ENCODE measurements at places on chromosomes 12 and 14.

DNA sequence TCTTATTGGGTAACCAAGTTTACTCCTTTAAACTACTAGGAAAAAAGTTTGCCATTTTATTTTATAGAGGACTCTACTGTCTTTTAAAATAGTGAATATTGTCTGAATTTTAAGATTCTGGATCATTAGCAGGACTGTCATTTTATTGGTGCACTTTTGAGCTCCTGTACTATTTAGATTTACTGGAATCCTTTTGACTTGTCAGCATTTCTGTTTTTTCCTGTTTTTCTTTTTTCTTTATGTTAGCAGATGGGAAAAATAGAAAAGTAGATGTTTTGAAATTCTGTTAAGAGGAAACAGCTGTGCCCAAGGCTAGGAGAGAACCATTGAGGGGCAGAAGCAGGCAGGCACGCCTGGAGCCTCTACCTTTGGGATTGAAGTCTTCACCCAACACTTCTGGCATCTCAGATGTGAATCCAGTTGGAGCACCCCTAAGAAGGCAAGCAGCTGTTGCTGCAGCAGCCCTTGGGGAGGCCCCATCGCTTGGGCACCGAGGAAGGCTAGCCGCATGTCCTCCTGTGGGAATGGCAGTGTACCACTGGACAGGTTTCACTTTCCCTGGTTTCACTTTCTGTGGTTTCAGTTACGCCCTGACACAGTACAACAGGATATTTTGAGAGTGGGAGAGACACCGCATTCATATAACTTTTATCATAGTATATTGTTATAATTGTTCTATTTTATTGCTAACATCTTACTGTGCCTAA lies 11.5 kb downstream of the RIMKLB start:
- no peak for DNase-seq

GRCh38 chr14:103695296-103696069 lies 19.8 kb downstream of the XRCC3 start:
- no peak for DNase-seq

GRCh38 chr12:48972213-48972951 lies 847 bp upstream of the WNT10B start:
- DNase-seq = no peak

DNA sequence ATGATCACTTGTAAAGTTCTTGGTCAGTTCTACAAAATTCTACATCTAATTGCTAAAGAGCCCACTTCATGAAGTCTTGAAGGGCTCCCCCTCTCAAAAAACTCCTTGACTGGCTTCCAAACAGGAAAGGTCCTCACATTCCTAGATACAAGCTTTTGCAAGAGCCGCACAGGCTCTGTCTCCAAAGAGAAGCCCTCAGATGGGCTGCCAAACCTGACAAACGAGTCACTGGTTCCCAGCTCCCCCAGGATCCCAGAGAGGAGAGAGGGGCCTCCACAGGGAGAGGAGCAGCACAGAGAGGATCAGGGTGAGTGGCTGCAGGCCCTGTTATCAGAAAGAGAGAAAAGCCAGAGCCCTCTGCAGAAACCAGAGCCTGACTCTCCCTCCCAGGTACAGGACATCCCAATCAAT lies 5.8 kb downstream of the NID2 start:
- no peak for DNase-seq

- DNase-seq = no peak
Observed at GRCh38 chr14:88931321-88932110, 107.1 kb downstream of the TTC8 start.

- no peak for DNase-seq
Observed at GRCh38 chr12:95547522-95548055, 3.7 kb downstream of the USP44 start.

- no peak for DNase-seq
Observed at GRCh38 chr14:89833661-89834060, 120.9 kb downstream of the EFCAB11 start.

GRCh38 chr12:47184813-47185212 lies 105.1 kb upstream of the AMIGO2 start:
- no peak for DNase-seq

- no peak for DNase-seq
Observed at GRCh38 chr12:52452101-52452500, at the start of gene KRT6B. KRT6B (minus strand) TSS chr12:52452146; CDS start chr12:52452078, 68 bp downstream.

GRCh38 chr12:9331218-9331626 lies 123.0 kb upstream of the PZP start:
- DNase-seq = peak; percentile 52

DNA sequence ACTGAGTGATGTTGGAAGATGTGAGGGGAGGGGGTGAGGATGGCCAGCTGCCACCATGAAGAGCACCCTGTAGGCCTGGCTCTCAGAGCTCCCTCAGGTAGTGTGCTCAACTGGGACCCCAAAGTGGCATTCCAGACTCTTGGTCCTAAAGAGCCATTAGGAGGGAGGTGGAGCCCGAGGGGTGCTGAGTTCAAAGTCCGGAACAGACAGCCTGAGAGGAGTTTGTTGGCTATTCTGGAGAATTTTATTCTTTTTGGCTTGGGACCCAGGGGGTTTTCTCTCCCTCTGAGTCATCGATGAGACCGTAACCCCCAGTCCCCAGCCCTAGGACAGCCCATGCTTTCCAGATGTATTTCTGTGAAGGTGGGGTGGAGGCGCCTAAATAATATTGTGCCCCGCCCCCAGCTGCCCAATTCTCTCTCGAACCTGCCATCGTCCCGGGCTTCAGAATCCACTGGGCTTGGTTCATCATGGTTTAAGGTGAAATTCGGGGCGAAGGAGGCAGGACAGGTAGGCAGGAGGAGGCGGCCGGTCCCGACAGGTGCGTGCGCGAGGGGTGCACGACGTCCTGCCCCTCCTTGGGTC lies 690 bp upstream of the RBP5 start:
- no peak for DNase-seq

DNA sequence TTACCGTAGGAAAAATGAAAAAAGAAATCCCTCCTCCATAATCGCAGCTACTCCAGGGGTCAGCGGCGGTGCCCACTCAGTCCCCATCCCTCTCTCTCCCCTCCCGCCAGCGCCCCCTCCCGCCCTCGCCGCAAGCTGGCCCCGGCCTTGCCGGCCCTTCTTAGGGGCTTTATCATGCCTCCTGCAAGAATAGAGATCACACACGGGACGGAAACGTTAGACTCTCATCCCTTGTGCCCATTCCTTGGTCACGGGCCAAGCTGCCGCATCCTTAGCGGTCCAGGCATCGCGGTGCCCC lies 692 bp upstream of the COX14 start:
- no peak for DNase-seq

GRCh38 chr12:64006211-64006825 lies 161.8 kb downstream of the SRGAP1 start:
- DNase-seq = no peak

DNA sequence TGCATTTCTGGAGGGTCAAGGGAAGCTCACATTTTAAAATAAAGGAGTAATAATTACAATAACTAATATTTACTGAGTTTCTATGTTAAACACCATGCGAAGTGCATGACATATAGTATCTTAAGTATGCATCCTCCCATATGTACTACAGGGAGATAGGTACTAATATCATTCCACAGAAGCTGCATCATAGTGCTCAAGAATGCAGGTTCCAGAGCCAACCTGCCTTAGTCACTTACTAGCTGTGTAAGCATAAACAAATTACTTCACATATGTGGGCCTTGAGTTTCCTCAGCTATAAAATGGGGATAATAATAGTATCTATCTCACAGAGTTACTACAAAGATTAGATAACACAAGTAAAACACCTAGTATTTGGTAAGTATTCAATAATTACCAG lies 18.3 kb downstream of the ARMH4 start:
- no peak for DNase-seq

DNA sequence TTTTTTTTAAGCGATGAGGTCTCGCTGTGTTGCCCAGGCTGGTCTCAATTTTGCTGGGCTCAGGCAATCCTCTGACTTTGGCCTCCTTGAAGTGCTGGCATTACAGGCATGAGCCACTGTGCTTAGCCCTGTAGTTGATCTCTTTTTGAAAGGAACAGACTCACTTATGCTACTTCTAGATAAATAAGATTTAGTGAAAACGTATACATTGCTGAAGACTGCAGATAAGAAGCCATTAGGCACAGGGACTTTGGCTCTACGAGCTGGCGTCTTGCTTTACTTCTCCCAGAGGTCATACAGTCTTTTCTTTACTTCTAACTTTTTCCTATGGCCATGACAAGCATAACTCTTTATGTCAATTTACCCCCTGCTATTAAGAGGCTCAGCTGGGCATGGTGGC lies 9.4 kb downstream of the PTGR2 start:
- DNase-seq = no peak

DNA sequence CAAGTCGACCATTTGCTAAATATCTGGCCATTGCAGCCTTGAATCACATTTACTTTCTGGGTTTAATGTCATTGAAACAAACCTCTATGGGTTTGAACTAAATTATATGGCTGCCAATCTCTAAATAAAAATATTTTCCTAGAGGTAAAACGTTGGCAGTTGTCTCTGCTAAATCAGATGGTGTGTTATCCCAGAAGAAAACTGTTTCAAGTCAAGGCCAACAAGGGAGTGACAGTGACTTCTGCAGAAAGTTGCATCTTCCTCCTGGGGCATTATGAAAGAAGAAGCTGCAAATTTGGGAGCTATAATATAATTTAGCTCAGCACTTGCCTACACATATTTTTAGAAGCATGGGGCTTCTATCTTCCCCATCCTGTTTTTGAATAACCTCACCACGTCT lies 116.2 kb downstream of the TTC8 start:
- DNase-seq = no peak

- DNase-seq = no peak
Observed at GRCh38 chr14:92039063-92039718, 668 bp downstream of the TRIP11 start.

GRCh38 chr14:86613786-86614185 lies 1083.8 kb downstream of the FLRT2 start:
- no peak for DNase-seq

GRCh38 chr14:50344116-50344775 lies 32.1 kb downstream of the DMAC2L start:
- no peak for DNase-seq

DNA sequence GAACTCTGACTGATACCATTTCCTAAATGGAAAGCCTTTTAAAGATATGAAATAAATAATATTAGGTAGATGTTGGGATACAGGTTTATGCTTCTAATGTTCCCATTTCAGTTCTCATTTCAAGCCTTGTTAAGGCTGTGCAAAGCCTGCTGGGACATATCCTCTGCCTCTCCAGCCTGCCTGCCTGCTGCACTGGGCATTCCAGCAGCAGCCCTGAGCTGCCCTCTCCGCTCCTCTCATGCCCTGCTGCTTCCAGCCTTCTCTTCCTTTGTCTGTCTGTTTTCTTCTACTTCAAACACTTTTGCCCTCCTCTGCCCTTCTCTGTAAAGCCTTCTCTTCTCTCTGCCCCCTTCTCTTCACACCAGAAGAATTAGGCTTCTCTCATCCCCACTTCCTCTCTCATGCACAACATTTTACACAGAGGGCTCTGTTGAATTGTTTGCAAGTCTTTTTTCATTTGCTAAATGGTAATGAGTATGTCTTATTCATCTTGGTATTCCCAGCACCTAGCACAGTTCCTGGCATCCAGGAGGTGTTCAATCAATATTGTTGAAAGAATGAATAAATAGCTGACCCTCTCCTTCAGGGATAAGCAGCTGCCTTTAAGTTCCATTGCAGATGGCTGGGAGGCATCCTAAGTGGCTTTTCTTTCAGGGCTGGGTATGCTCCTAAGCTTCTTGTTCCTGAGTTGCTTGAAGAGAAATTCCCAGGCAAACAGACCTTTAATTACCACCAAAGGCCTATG lies 292.3 kb downstream of the TMEM117 start:
- DNase-seq = no peak

DNA sequence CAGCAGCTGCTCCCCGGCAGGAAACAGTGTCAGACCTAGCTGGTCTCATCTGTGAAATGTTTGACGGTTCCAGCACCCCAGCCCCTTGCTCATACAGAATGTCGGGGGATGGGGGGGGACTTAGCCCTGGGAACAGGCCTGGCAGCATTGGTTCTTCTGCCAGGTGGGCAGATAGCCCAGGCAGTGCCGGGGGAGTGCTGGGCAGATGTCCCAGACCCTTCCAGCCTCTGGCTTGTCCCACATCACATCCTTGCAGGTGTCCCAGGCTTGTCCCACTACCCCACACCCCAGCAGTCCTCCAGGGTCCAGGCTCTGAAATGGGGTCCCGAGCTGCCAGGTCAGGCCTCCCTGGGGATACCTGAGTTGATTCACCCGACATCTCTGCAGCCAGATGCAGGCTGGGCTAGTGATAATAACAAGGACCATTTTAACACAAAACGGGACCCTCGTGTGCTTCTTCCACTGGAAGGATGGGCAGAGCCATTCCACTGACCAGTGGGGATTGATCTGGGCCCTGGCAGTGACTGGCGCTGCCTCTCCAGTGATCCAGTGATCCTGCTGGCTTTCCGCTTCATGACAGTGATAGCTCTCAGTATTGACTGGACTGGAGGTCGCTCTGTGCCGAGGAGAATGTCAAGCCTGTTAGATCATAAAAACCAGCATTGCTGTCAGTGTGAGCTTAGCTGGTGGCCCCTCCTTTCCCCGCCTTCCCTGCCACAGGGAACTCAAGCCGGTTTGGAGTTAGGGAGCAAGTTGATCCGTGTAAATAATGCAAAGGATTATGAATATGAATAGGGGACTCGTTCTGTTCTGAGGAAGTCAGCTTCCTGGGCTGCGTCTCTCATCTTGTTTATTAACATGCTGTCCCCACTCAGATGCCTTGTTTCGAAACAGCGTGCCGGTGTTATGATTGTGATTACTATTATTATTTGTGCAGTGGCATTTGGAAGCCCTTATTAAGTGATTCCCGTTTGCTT lies 180.6 kb downstream of the AACS start:
- no peak for DNase-seq

GRCh38 chr12:132287391-132288238 lies 41.8 kb downstream of the GALNT9 start:
- DNase-seq = no peak

DNA sequence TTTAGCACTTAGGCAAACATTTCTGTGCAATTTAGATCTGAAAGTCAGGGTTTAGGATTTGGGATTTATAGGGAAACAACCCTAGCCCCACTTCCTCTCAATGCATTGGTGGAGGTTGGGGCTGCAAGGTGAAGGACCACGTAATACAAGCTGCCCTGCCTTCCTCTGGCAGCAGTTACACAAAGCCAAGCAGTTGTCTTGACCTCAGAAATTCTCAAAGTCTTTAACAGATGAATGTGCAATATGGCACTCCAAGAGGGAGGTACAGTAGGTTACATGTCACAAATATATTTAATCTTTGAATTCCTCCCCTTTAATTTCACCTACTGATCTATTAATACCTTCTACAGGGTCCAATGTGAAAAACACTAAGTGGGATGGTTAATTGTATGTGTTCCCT lies 23.9 kb downstream of the IFNG-AS1 start:
- no peak for DNase-seq

- no peak for DNase-seq
Observed at GRCh38 chr14:85325134-85326017, 204.6 kb upstream of the FLRT2 start.

GRCh38 chr14:104885973-104886689 lies 21.1 kb downstream of the CEP170B start:
- DNase-seq = no peak

- DNase-seq = no peak
Observed at GRCh38 chr12:27810756-27811155, 30.7 kb upstream of the MANSC4 start.

DNA sequence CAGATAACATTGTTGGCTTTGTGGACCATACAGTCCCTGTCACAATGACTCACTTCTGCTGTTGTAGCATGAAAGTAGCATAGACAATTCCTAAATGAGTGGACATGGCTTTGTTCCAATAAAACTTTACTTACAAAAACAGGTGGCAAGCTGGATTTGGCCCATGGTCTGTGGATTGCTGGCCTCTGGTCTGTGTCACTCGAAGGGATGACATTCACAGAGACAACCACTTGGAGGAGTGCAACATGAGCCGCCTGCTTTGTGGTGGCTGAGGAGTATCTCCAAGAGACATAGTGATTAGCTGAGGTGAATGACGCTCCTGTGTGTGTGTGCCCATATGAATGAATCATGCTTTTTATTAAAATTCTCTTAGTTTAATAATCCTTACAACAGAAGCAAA lies 81.3 kb upstream of the NRXN3 start:
- DNase-seq = no peak
